CD4-positive, alpha-beta T cell treated with Interleukin-6 at 100 ng/mL for 8 hours (primary cell): ENCODE measurements at places on chromosomes 5 and 9.

DNA sequence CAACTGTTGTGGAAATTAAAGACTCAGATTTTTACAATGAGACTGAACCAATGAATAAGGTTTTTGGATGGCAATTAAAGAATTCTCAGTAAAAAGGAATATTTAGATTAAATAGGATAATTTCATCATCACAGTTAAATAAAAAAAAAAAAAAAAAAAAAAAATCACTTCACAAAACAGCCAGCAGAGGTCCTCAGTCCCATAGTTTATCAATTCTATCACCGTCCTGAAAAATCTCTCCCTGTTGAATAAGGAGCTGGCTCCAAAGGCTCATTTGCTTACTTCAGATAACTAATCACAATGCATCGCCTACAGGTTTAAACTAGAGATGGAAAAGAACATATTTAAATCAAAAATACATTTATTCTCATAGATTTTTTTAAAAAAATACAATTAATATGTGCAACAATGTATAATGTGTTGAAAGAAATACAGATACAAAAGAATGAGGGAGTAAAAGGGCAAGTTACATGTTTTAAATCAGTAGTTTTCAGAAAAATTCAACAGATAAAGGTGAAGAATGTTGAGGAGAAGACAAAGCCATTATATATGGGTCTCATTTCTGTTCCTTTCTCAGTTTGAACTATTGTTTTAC lies 175.8 kb upstream of the CHD1 start:
- peak; percentile 7 for DNase-seq

GRCh38 chr5:15254607-15255006 lies 245.4 kb upstream of the FBXL7 start:
- no peak for DNase-seq

DNA sequence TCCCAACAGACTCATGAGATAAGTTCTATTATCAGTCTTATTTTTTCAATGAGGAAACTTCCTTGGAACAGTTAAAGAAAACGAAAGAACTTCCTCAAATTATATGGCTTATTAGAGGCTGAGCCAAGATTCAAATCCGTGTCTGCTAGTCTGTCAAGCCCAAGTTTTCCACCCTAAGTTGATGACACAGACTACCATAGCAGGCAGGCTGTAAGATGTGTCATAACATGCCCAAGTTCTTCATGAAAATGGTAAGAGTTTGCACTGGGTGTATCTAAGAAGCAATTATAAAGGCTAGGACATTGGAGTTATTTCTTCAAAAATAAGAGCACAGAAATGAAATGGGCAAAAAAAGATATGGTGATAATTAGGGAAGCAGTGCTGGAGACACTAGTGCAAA lies 634.5 kb downstream of the BRINP1 start:
- DNase-seq = no peak

- peak; percentile 65 for DNase-seq
Measured at GRCh38 chr9:36470643-36471290, 70.7 kb upstream of the RNF38 start.

DNA sequence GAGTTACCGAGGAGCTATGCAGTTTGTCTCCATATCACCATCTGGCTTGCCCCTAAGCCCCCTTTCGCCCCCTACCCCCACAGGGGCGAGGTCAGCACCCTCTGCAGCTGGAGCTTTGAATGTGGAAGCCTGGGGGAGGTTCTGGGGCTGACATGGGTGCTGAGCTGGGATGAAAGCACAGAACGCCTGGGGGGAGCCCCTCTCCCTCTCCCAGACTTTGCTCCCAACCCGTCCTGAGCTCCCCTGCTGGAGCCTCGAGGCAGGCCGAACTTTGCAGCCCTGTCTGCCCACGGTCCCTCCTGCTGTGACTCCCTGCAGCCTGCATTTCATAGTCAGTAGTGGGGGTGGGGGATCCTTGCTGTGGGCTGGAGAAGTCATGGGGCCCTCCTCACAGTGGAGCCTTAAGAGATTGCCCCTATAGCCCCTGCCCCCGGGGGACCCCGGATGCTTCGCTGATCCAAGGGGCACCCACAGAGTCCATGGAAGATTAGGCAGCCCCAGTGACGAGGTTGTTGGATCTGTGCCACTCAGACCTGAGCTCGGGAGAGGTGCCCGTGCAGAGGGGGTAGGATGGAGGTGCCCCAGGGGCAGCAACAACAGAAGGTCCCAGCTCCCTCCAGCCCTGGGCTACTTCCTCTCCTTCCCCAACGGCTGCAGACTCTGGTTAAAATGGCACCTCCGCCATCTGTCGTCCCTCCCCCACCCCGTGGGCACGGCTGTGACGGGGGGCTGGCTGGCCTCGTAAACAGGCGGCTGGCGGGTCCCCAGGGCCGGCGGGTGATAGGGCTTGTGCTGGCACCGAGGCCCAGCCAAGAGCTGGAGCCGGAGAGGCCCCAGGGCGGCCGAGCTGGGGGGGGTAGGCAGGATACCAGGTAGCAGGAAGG lies 162.0 kb downstream of the C9orf50 start:
- no peak for DNase-seq

DNA sequence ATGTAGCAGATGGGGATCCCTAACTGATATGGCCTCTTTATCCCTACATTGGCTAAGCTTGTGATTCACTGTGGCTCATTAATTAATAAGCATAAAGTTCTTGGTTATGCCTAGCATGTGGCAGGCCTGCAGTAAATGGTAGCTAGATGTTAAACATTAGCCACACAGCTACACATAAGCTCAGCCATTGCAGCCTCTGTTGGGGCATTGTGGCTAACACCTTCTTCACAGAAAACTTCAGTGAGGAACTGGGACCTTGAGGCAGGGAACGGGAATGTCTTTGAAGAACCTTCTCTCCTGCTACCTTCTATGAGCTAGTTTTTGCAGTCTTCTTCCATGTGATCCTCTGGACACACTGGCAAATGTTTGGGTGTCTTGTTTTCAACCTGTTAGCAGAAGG lies 338.2 kb downstream of the NTRK2 start:
- DNase-seq = no peak

- DNase-seq = no peak
Measured at GRCh38 chr5:58641533-58641932, 58.7 kb downstream of the RAB3C start.

DNA sequence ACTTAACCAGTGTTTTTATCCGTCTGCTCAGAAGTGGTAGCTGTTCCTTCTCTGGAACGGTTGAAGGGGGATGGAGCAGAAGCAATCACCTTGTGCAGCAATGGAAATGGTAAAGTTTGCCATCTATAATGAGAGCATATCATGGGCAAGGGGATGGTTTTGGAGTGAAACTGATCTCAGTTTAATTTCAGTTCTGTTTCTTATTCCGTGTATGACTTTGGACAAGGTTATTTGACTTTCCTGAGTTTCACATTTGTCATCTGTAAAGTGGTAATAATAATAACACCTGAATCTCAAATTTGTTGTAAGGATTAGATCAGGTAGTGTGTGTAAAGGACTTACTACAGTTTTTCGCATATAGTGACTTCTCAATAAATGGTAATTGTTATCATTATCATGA lies 106.1 kb downstream of the PCSK1 start:
- no peak for DNase-seq

DNA sequence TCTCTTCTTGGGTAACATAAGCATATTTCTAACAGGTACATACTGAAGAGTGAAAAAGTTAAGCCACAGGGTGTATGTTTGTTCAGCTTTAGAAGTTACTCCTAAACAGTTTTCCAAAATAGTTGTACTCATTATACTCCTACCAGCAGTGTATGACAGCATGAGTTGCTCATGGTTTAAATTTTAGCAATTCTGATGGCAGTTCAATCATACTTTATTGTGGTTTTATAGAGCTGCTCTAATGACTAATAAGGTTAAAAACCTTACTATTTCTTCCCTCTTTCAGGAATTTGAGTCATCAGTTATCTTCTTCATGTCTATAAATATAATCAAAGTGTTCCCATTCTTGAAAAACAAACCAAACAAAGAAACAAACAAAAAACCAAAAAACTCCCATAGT lies 81.5 kb downstream of the CAAP1 start:
- DNase-seq = no peak

- DNase-seq = no peak
Measured at GRCh38 chr9:125977223-125977622, 230.1 kb downstream of the PBX3 start.

DNA sequence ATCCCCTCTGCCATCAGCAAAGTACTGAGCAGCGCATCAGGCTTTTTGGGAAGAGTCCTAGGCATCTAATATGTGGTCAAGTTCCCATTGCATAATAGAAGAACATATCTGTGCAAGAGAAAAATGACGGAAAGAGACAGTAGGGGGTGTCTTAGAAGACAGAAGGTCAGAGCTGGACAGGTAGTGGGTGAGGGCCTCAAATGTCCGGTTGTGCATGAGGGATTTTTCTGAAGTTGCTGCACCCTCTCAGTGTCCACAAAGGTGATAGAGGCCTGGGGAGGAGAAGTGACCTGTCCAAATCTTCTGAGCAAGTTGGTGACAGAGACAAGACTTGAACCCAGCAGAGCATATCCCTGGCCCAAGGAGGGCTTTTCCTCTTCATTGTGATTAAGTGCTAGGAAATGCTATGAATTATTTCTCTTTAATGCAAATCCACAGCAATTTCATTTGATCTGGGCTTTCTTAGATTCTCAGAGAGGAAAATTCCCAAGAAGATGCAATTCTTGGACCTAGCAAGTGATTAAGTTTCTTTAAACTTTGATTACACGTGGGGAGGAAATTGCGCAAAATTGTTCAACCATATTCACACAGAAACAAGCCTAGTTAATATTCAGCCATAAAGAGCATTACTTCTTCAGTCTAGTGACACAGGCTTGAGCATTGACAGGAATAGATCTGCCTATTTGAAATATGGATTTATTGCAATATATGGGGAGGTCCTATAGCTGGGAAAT lies at the start of gene OR2S2:
TSS of gene OR2S2 (minus strand) at position 51 of the 734 bp plus-strand sequence. CDS start 56 bp downstream, outside the sequence.
- no peak for DNase-seq

- DNase-seq = no peak
Measured at GRCh38 chr9:37342895-37343294, 79.6 kb upstream of the GRHPR start.

DNA sequence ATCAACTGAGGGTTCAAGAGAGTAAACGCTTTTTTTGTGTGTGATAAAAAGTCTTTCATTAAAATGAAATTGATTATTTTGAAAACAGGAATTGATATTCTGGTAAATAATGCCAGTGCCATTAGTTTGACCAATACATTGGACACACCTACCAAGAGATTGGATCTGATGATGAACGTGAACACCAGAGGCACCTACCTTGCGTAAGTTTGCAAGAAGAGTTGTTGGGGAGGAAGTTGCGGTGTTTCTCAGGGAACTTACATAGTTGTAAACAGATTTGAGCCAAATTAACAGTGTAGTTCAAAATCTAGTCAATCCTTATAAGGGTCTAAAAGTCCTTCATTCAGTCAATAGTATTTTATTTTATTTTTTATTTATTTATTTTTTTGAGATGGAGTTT lies 28.9 kb downstream of the HSDL2 start:
- DNase-seq = no peak

DNA sequence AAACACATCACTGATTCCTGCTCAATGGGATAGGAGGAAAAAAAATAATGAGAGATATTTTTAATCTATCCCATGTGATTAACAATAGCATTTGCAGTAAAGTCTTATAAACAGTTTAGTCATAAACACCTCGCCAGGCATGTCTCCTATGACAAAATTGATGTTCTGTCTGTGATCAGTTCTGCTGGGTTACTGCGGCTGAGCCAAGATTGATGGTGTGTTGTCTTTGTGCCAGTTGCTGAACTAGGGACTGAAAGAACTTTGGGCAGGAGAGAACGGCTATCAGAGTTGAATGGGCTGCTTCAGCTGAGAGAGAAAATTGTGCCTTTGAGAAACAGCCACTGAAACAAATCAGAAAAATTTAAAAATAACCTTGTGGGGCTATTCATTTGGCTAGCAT lies 37.3 kb upstream of the MAMDC2 start:
- no peak for DNase-seq

DNA sequence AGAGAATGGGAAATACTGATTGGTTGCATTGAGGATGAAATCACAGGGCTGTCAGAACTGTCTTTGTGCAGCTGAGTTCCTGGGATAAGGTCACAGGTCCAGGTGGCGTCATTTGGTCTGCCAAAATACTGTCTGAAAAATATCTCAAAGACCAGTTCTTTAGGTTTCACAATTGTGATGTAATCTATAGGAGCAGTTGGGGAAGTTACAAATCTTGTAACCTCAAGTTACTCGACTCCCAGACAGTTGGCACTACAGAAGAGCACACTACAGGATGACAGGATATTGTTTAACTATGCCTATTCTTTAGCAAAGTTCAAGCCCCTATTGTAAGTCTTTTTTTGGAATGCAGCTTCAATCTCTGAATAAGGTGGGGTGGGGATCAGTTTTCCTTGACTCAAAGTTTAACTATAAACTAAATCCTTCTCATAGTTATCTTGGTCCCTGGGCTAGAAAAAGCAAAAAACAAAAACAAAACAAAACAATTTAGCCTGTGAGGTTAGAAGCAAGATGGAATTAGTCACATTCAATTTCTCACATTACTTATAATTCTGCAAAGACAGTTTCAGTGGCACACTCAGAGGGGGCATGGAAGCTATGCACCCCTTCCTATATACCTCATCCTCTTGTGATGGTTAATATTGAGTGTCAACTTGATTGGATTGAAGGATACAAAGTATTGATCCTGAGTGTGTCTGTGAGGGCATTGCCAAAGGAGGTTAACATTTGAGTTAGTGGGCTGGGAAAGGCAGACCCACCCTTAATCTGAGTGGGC lies 276.0 kb downstream of the AUH start:
- DNase-seq = no peak

DNA sequence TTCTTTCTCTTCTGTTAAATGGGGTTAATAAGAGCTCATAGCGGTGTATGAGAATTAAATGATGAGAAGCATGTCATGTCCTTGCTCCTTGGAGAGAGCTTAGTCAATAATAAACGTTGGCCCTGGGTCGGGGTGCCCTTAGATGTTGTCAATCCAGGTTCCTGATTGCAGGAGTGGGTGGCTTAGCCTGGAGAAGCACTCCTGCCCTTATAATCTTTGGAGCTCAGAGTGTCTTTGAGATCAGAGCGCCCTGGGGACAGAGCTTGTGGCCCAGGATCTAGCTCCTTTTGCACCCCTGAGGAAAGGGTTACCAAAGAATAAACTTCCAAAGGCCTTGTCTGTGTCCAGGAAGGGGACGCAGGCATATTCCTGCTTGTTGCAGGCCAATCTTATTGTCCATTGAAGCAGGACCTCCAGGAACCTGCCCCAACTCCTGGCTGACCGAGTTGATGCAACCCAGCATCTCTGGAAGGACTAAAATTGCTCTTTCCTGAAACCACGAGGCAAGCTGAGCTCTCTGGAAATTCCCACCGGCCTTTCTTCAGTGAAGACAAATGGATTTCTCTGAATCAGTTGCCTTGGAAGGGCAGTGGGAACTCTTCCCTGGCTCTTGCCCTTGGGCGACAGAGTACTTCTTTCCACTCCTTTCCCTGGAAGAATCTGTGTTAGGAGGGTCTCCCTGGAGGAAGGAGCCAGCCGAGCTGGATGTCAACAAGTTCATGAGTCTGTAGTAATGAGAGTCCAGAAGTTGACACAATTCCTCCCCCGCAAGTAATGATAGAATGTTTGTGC lies 6.4 kb upstream of the AMBP start:
- no peak for DNase-seq

DNA sequence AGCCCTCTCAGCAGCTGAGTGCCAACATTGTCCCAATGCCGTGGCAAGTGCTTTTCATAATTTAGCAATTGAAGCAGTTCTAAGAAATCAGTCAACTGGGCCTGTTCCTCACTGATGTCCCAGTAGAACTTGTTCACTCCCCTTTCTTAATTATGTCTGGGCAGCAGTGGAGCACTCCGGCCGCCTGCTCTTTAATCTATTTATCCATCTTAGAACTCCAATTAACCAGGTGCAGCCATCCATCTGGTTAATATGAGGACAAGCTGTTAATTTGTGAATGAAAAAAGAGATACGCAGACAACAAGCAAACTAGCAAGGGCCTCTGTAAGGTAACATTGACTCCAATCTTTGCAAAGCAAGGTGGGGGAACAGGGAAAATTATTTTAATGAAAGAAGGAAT lies 39.4 kb downstream of the MAT2B start:
- no peak for DNase-seq

GRCh38 chr5:65061974-65062353 lies 293.2 kb downstream of the CWC27 start:
- DNase-seq = no peak
